ENCODE measurements at places on chromosomes 3 and 15. TPM values are rescaled to one million over a fixed set of nuclear protein-coding genes. Genes with fewer than 3 reads are reported as not detected.
A peak's percentile ranks its signal among the peaks of the same experiment; 100 is the strongest.

DNA sequence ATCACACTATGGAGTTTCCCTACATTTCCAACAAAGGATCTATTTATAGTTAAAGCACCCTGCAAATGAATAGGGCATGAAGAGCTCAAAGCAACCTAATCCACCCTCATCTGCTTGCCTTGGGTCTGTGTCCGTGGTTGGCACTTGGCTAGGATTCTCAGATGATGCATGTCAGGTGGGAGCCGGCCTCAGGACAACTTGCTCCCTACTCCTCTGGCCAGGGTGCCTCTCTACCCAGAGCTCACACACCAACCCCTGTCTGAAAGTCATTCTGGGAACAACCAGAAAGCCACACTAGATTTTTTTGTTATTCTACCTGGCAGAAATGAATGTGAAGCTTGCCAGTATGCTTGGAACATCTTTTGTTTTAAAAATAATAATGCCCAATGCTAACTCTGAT, 13.2 kb downstream of the ARHGEF3 start:
- DNase-seq, result no peak

ILDR1 gene
- 0.97 TPM for total RNA-seq

DNA sequence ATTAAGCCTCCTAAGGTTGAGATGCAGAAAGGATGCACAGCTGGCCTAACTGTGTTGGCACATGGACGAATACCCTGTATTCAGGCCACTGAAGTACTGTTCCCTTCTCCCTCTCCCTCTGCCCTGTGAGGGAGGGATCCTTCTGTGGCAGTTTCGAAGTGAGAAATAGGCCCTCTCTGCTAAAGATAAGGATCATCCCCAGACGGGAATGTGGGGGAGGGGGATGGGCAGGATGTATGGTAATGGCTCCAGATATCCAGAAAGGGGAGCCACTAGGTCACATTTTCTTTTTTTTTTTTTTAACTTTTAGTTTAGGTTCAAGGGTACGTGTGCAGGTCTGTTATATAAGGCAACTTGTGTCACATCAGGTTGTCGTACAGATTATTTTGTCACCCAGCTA, 463.1 kb downstream of the TBL1XR1 start:
- DNase-seq, result peak; percentile 85

GRCh38 chr3:96480881-96481280, 333.5 kb upstream of the EPHA6 start:
- no peak for DNase-seq

ARPP19 gene
- 192 TPM for total RNA-seq

CLDN18 gene
- not detected for total RNA-seq

DNAH12 gene
- total RNA-seq, result not detected

DNA sequence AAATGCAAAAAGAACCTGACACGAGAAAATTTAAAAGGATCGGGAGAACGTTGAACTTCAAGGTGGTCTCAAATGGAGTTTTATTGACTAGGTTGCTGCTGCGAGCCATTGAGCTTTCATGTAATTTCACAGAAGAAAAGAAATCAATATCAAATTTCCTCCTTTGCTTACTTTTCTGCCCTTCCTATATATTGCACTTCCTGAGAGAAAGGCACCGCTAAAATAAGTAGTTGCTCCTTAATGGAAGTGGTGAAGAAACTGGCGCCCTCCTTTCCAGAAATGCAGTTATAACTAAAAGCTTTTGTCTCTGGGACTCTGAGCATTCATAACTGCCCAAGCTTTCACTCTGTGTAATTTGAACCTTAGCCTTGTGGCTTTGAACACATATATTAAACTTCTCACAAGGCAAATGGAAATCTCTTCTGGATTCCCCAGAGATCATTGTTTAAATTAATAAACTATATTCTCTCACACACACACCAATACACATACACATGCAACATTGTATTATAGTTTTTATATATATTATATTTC, 13.4 kb downstream of the EID1 start:
- no peak for DNase-seq

- DNase-seq, result no peak
These were observed 89.6 kb upstream of the TSEN2 start for GRCh38 chr3:12394569-12395271.

ARMC8 gene
- total RNA-seq, result 55.5 TPM

DNA sequence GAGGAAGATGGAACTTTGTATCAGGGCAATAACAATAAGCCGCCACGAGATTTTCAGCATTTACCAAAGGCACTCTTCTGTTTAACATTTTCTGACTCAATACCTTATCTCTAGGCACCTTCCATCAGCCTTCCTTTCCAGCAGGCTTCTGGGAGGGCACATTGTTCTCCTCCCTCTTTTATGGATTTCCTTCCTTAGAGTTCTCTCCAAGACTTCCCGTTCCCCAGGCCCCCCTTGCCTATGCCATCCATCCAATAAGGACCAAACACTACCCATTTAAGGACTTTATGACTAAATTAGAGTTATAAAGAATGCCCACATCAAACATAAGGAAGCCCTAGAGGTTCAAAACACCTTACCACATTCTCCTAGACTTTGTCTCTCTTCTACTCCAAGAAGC, 71.0 kb upstream of the ACP3 start:
- no peak for DNase-seq

GRCh38 chr3:90036939-90037469, 929.6 kb downstream of the EPHA3 start:
- DNase-seq, result no peak

SNRPN gene
- total RNA-seq, result 966 TPM

DNA sequence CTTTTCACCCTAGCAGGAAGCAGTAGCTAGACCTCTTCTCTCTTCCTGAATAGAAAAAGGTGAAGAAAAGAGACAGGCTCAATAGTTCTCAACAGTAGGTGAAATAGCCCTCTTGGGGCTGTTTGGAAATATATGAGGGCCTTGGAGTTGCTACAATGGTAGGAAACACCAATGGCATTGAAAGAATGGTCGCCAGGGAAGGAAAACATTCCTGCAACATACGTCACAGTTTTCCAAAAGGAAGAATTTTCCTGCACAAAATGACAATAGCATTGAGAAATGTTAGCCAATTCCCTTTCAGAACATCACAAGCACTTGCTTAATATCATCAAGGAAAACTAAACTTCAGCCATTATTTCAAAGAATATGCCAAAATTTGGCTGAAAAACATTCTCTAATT, 484.5 kb downstream of the IGSF11 start:
- DNase-seq, result no peak

GRCh38 chr3:194084284-194084683, 51.7 kb upstream of the HES1 start:
- no peak for DNase-seq

- DNase-seq, result no peak
These were observed 79.1 kb downstream of the TRPC1 start for GRCh38 chr3:142802891-142803290.

GRCh38 chr3:159882790-159883779, 105.5 kb upstream of the IL12A start:
- no peak for DNase-seq

- DNase-seq, result no peak
These were observed 23.1 kb upstream of the LEKR1 start for GRCh38 chr3:156802821-156803606.

- peak; percentile 53 for DNase-seq
These were observed 226.0 kb downstream of the TJP1 start for GRCh38 chr15:29596266-29596665.

DNA sequence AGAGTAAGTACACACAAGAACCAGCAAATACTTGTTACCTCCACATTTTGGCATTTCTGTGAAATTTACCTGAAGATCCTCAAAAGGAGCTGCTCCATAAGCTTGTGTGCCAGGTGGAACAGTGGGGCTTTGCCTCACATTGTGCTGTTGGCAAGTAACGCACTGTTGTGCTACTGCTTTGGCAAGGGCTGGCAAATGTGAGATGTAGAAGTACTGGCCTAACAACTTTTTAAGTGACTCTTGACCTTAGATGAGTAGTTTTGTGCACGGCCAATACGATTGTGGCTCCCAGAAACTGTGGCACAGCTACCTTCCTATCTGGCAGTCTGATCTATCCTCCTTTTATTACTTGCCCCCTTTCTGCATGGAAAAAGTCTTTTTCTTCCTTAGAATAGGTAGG, 337.0 kb downstream of the KCNH8 start:
- no peak for DNase-seq

GRCh38 chr15:60591496-60592370, 112.8 kb upstream of the ICE2 start:
- DNase-seq, result peak; percentile 74

DNA sequence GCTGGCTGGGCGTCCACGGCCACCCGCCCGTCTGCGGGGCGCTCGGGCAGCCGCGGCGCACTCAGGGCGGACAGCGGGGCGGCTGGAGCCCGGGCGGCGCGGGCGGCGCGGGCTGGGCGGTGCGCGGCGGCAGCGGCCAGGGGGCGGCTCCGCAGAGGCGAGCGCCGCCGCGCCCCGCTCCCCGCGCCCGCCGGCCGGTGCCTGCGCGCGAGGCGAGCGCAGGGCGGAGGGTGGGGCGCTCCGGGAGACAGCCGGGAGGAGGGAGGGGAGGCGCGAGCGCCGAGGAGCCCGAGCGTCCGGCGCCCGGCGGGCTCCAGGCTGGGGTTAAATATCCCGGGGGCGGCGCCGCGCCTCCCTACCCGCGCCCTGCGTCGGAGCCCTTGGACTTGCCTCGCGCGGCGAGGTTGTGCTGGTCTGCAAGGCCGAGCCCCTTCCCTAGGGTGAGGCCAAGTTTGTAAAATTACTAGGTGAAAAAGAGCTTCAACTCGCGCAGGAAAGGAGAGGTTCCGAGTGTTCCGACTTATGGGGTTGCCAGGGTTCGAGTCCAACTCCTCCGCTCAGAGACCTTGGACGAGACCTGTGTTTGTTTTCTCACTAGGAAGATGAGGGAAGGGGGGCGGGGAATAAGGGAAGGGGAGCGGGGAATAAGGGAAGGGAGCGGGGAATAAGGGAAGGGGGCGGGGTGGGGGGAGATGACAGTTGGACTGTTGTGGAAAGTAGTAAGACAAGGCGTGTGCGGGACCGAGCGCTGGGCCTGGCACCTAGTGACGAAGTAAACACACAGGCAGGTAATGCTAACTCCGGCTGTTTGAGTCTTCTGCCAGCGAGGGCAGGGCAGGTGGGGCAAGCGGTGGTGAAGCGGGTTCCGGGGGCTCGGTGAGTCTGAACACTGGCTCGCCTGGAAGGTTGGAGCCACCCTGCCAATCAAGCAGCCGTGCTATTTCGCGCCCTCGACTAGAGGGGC, at the start of gene TNFAIP8L3:
TSS of gene TNFAIP8L3 (minus strand) at position 301 of the 964 bp plus-strand sequence. CDS start 311 bp downstream, outside the sequence.
- peak; percentile 63 for DNase-seq

DNA sequence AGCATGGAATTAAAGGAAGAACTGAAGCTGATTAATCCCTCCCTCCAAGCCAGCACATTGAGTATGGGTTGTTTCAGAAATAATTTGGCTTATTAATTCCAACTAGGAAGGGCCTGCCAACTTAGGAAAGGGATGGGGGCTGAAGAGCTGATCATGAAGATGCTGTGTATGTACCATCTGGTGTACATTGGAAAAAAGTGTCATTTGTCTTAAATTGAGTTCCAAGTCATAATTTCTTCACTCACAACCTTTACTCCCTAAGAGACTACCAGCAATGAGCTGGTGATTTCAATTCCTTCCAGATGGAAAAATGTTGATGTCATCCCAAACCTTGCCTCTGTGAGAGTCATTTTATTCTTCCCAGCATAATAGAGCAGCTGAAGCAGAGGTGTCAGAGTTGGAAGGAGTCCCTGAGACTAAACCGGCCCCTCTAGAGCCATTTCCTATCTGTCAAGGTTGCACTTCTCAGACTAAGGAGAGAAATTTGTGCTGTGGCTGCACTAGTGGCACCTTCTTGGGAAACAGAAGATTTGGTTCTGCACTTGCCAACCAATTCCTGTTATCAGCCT, 79.4 kb downstream of the GTPBP8 start:
- DNase-seq, result no peak

DNAJC17 gene
- total RNA-seq, result 35.0 TPM

DNA sequence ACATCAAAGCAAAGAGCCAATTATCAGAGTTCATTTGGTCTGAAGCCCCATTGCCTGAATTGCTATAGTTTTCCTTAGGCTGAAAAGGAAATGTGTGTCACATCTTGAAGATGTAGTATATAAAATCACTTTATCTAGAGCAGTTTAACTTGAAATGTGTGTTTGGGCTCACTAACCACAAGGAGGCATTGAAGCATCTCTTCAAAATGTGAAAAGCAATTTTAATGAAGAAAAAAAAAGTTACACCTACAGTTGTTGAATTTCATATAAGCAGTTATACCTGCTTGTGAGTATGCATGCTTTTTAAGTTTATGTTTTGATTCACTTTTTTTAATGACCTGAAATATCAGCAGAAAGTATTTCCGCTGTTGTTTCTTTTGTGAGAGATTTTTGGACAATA, 129.3 kb downstream of the IQCH start:
- no peak for DNase-seq

DNA sequence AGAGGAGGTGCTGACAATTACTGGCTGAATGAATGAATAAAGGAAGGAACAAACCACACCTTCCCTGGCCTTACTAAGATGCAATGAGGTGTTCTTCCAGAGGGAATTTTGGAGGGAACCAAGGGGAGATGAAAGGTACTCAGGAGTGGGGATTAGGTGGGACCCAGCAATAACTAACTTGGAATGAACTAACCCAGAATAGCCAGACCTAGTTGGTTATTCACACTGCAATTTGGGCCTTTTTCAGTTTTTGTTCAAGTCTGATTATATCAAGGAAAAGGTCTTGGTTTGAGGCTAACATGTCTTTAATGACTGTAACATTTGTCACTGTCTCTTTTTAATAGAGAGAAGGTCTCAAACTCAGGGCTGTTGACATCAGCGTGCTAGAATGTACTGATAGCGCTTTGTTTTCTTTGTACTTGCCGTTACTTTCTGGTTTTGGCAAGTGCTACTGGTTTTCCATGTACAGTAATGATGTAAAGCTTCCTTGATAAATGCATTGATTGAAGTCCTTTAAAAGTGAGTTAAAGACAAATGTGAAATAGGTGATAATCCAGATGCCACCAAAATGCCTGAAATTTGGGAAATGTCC, 3.2 kb upstream of the PLXND1 start:
- no peak for DNase-seq
